Esophagus mucosa (tissue), 1 donor: ENCODE measurements at places on chromosomes 12 and 14. TPM values are rescaled to one million over a fixed set of nuclear protein-coding genes. Genes with fewer than 3 reads are reported as not detected.

DNA sequence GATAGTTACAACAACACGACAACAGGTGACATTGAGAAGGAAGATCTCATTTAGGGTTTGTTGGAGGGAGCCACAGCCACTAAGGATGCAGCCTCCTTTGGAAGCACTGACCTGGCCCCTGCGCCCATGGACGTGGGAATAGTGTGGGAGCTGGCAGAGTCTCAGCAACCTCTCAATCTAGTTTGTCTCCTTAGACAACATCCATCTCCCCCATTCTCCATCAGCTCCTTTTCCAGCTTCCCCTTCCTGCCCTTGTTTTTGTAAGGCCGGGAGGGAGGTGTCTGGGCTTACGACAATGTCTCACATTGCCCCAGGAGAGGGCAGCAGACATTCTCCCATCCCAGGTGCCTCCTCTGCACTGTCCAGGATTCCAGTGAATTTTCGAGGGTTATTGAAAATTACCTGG lies 170.2 kb upstream of the PZP start:
- peak; percentile 76 for ATAC-seq

- no peak for ATAC-seq
These were observed 130.8 kb upstream of the CNTN1 start for GRCh38 chr12:40561395-40561966.

- ATAC-seq: no peak
These were observed 2.1 kb upstream of the GPR132 start for GRCh38 chr14:105067140-105067968.

DNA sequence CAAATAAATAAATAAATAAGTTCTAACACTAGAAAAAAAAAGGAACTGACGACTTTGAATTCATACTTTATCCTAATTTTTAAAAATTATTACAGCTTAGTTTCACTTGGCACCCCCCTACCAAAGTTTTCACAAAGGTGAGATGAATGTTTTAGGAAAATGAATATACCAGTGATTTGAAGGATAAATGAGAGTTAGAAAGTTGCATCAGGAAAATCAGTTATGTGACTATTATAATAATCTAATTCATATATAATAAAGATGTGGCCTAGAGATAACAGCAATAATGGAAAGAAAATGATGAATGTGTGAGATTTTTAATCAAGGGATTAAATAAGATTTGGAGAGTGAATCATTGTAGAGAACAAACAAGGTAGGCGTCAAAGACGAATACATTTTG lies 103.0 kb upstream of the RAP1B start:
- no peak for ATAC-seq

- ATAC-seq: no peak
These were observed 26.9 kb upstream of the GCH1 start for GRCh38 chr14:54929556-54929955.

The EP400 gene
- 26.1 TPM for total RNA-seq

GRCh38 chr12:75650595-75651341 lies 139.4 kb upstream of the KRR1 start:
- no peak for ATAC-seq

GRCh38 chr14:100221533-100222223 lies 17.3 kb upstream of the YY1 start:
- ATAC-seq: peak; percentile 64

DNA sequence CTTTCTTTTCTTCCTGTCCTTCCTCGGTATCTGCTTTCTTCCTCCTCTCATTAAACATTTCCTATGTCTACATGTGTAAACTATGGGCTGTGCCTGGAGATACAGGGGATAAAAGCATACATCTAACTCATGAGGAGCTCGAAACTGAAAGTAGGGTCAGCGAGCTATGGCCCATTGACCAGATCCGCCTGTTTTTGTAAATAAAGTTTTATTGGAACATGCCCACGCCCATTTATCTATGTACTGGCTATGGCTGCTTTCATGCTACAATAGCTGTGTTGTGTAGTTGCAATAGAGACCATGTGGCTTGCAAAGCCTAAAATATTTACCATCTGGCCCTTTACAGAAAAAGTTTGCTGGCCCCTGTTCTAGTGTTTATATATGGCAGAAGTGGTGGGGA lies 500.8 kb upstream of the GARIN6 start:
- no peak for ATAC-seq

The HSPA2 gene
- 14.0 TPM for total RNA-seq

DNA sequence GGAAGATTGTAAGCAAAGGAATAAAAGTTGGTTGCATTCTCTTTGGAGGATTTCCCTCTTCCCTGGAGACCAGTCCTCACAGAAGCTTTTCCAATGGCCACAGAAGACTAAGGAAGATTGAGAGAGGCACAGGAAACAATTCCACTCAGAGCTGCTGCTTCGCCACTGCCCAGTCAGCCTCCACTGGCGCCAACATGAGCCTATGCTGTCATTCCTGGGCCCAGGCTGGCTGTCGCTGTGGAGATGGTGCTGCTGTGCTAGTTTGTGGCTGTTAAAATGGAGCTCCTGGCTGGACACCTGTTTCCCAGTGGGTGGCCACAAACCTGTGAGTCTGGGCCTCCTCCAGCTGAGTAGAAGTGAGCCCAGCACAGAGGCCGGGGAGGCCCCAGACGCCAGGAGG lies 6.6 kb downstream of the P2RX7 start:
- no peak for ATAC-seq

GRCh38 chr14:104370256-104370870 lies 209.2 kb upstream of the C14orf180 start:
- no peak for ATAC-seq

DNA sequence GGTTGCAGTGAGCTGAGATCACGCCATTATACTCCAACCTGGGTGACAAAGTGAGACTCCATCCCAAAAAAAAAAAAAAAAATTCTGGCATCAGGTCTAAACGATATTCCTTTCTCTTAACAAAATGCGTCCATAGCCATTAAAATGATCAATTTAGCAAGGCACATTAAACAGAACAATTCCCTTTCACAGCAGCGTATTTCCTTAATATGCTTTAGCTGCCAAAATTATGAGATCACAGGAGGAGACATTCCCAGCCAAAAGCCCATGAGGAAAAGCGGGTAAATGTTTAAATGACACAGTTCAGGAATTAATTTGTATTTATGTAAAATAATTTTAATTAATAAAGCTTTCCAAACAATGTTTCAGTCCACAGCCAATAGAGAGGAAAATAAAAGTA lies 43.0 kb upstream of the SELPLG start:
- no peak for ATAC-seq

- ATAC-seq: peak; percentile 57
These were observed 30.4 kb upstream of the PLEKHG6 start for GRCh38 chr12:6280053-6280469.

GRCh38 chr14:70770490-70770889 lies 38.8 kb downstream of the MAP3K9 start:
- ATAC-seq: peak; percentile 91

The C12orf54 gene
- 8.5 TPM for total RNA-seq

DNA sequence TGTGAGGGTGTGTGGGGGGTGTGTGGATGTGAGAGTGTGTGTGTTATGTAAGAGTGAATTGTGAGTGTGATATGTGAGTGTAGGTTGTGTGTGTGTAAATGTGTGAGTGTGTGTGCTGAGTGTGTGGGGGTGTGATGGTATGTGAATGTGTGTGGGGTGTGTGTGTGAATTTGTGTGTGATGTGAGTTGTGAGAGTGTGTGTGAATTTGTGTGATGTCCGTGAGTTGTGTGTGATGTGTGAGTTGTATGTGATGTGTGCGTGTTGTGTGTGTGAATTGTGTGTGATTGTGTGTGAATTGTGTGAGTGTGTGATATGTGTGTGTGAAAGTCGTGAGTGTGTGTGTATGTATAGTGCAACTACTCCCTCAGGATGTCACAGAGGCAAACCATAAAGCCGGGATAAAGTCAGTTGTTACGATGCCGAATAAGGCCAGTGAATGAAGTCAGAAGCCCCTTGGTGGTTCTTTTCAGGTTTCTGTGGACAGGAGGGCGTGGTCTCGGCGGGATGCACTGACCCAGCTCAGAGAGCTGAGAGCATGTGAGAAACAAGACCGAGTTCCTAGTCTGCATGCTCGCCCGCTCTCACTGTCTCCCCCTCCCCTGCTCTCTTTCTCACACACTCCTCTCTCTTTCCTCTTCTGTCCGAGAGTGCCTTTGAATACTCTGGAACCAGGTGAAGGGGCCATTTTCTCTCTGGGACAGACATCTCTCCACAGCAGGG lies 71.8 kb upstream of the MAX start:
- ATAC-seq: no peak

The DPPA3 gene
- not detected for total RNA-seq

GRCh38 chr12:2391740-2392331 lies 339.0 kb downstream of the CACNA1C start:
- ATAC-seq: no peak

DNA sequence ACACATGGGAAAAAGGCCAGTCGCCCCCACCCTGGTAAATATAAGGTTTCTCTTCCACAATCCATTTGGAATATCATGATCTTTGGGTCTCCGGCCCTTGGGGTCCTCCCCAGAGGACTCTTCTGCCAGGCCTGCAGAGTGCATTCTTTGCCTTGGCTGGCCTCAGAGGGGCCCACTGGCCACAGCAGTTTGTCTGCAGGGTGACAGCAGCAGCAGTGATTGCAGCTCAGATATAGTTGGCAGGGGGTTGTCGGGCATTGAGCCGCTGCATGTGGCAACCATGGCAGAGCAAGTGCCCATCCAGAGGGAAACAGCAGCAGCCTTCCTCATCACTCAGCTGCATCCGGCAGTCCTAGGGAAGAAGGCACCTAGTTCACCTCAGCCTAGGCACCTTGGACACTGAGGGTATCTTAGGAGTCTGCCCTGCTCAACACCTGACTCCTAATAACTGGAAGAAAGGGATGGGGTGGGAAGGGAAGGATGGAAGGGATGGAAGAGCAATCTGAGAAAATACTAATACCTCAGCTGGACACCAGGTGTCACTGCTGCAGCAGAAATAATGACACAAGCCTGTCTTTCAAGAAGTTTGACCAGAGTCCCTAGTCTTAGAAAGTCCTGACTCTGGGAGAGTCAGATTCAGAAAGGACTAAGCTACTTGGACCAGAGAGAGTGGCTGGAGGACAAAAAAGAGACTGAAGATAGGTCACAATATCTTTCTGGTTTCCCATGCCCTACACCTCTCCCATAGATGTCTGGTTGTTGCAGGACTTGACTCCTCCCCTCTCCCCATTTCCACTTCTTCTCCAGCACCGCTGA lies 8.9 kb downstream of the AJUBA start:
- ATAC-seq: peak; percentile 48

DNA sequence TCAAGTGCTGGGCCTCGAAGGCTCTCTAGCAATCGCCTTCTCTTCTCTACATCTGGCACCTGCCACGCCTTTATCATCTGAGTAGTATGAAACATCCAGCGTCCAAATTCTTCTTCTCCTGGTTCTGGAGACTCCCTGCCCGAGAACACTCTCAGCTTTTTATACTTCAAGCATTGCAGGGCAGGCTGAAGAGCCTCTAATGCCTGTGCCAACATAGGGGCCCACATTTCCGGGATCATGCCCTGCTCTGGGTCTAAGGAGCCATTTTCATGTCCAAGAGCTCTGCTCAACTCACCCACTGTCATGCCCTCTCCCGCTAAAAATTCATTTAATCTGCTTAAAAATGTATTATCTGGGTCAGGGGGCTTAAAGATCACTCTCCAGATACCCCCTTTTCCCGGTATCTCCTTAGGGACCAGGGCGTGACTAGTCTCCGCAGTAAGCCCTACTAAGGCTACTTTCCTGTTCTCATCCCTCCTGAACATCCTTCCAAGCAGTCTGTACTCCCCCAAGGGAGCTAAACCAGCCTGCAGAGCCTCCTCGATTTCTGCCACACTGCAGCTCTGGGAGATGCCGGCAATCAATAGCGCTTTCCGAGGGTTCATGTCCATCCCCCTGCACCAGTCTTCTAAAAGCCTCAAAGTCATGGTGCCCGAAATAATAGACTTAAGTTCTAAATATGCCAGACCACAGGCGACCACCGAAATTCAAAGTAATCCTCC lies 940 bp downstream of the MOAP1 start:
- peak; percentile 7 for ATAC-seq

DNA sequence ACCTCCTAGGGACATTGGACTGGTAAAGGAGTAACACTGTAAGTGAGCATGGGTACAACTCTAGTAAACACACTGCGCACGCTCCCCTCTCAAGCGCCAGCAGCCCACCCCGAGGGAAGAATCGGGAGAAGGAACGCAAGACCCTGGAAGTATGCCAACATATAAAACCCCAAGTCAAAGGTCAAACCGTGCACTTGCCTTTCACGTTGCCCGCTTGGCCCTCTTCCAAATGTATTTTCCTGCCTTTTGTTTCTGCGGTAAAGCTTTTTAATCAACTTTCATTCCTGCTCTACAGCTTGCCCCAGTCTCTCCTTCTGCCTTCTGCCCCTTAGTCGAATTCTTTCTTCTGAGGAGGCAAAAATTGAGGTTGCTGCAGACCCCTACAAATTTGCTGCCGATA lies 17.6 kb upstream of the CHST11 start:
- ATAC-seq: no peak

- ATAC-seq: no peak
These were observed 1.8 kb downstream of the BAG5 start for GRCh38 chr14:103560691-103561090.

DNA sequence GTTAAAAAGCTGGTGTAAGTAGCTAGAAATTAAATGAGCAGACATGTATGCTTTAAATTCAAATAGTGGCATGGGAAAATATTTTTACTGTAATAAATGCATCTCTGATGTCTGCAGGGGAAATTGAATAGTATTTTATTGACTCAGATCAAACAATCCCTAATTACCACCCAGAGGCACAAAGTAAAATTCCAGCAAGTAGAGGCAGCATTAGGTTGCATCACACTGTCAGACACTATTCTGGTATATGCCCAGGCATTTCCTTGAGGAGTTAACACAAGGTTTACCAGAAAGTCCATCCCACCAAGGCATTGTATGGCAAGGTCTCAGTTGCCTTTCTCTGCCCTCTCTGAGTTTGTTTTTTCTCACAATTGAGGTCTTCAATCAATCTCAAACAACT lies 201.6 kb upstream of the KITLG start:
- ATAC-seq: peak; percentile 82

DNA sequence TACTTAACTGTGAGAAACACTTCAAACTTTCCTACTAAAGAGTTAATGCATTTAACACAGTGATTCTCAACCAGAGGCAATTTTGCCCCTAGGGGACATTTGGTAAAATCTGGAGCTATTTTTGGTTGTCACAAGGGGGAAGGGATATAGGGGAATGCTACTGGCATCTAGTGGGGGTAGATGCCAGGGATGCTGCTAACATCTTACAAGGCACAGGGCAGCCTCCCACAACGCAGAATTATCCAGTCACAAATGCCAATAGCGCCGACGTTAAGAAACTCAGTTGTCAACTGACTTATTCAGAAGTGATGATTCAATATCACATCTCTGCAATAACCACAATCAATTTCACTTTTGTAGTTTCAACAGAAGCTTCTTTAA lies 2.0 kb downstream of the EEA1 start:
- no peak for ATAC-seq

GRCh38 chr12:26798023-26798422 lies 35.0 kb downstream of the ITPR2 start:
- ATAC-seq: peak; percentile 29

- no peak for ATAC-seq
These were observed 9.4 kb downstream of the CDCA4 start for GRCh38 chr14:105011312-105011990.

GRCh38 chr12:58326534-58326933 lies 385.2 kb downstream of the ATP23 start:
- no peak for ATAC-seq

The TCTN2 gene
- total RNA-seq: 4.9 TPM
